Progenitor cell of endocrine pancreas (in vitro differentiated cells): ENCODE measurements at places on chromosomes 11 and 22. TPM values are rescaled to one million over a fixed set of nuclear protein-coding genes. Genes with fewer than 3 reads are reported as not detected.

GRCh38 chr11:61827571-61828378 lies at the start of gene FADS2:
FADS2 (plus strand) TSS chr11:61828300; CDS start chr11:61828391, 91 bp downstream.
- peak; percentile 82 for DNase-seq

DNA sequence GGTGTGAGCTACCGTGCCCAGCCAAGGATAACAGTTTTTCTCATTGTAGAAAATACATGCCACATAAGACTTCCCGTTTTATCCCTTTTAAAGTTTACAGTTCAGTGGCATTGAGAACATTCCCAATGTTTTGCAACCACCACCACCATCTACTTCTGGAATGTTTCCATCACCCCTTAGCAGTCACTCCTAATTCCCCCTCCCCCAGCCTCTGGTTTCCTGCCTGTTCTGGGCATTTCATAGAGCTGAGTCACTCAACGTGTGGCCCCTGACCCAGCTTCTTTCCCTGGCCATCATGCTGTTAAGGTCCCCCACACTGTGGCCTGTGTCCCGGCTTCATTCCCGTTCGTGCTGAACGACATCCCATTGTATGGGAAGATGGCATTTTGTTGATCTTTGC lies 30.7 kb downstream of the FGF4 start:
- no peak for DNase-seq

DNA sequence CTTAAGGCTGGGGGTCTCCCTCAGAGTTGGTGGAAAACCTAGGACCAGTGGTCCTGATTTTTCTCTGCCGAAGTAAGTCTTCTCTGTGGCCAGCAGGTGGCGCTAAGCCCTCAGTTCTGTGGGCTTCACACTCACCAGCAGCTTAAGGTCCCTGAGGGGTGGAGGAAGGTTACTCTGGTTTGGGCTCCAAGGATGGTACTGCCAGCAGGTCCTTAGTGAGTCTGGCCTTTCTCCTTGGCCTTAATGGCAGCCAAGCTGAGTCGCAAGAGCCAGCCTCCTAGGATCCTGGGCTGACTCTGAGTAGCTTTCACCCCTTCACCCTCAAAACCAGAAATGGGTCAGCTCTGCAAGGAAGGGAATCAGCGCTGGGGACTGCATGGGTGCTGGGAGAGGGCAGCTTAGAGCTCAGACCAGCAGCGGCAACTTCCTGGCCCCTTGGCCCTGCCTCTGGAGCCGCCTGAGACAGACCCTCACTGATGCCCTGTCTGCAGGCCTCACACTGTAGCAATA lies 4.4 kb downstream of the KCNJ11 start:
- DNase-seq, result peak; percentile 76

DNA sequence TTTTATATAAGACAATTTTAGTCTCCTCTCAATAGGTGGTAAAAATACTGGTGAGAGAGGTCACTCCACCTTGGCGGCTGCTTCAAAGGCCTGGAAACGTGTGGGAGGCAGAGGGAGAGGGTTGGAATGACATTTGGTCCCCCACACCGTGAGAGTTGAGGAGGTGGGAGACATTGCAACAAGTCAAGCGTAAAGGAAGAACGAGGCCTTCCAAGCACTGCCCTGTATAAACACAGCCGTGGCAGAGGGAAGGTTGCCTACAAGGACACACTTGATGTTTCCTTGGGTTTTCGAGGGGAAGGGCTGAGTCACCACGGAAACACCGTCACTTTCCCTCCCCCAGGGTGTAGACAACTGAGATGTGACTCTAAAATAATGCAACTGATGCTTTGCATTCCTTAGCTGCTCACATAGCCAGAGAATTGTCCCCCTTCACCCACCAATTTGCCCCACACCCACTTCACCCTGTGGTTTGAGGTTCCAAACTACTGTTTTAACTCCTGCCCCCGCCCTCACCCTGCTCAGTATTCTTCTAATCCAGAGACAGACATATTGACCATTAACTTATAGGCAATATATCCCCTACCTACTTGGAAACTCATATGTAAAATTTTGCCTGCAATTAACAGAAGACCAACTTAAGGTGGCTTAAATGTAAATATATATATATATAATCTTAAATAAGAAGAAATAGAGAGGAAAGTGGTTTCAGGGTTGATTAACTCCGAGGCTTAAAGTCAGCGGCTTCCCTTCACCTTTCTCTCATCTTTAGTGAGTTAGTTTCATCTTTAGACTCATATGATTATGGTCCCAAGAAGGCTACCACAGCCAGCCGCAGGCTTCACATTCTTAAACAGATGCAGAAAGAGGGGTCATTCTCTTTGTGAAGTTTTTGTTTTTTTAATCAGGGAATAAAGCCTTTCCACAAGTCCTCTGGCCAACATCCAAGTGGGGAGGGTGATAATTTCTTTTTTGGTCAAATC lies 54.1 kb upstream of the BDNF start:
- DNase-seq, result no peak

- no peak for DNase-seq
Measured at GRCh38 chr22:18071968-18072310, 5.9 kb upstream of the PEX26 start.

GRCh38 chr11:131723088-131723487 lies 352.7 kb downstream of the NTM start:
- DNase-seq, result no peak

- DNase-seq, result no peak
Measured at GRCh38 chr11:63910675-63911074, 6.3 kb downstream of the RCOR2 start.

DNA sequence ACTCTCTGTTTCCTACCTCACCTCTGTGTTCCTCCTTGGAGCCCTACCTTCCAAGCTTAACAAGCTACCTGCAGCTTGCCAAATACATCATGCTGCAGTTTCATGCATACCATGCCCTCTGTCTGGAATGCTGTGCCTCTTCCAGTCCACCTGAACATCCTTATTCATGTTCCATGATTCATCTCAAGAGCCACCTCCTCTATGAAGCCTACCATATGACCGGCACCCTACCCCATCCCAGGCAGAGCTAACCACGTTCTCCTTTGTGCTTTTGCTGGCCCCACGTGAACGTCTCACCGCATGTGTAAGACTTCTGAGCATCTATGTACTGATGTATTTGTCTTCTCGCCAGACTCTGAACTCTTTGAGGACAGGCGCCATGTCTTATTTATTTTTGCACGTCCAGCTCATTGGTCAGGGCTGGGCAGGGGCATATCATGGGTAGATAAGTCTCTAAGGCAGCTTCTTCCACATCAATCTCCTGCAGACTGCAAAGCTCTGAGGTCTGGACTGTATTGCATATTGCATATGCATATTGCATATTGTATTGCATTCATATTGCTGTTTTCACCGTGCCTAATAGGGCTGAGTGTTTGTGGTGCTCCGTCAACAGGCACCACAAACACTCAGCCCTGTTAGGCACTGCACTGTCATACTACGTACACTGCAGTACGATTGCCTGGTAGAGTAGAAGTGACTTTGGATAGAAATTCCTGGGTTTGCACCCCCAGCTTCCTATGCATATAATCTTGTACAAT lies 31.0 kb downstream of the TST start:
- no peak for DNase-seq

Gene FAM111B
- total RNA-seq, result 13.8 and 14.7 TPM in 2 replicates

DNA sequence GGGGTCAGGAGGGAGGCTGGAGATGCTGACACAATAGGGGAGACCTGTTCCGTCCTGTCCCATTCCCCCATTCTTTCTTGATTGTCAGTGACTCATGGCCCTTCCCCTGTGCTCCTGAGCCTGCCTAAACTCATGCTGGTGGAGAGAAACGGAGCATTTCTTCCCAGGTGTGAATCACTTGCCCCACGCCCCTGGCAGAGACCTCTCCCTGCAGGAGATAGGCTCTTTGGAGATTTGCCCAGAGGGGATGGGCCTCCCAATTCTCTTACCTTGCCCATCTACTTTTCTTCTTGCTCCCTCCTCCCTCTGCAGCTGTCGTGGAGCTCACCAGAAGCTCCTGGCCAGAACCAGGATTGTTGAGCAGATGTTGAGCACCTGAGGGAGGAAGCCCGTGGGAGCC lies 121.9 kb upstream of the OR9Q1 start:
- DNase-seq, result no peak

DNA sequence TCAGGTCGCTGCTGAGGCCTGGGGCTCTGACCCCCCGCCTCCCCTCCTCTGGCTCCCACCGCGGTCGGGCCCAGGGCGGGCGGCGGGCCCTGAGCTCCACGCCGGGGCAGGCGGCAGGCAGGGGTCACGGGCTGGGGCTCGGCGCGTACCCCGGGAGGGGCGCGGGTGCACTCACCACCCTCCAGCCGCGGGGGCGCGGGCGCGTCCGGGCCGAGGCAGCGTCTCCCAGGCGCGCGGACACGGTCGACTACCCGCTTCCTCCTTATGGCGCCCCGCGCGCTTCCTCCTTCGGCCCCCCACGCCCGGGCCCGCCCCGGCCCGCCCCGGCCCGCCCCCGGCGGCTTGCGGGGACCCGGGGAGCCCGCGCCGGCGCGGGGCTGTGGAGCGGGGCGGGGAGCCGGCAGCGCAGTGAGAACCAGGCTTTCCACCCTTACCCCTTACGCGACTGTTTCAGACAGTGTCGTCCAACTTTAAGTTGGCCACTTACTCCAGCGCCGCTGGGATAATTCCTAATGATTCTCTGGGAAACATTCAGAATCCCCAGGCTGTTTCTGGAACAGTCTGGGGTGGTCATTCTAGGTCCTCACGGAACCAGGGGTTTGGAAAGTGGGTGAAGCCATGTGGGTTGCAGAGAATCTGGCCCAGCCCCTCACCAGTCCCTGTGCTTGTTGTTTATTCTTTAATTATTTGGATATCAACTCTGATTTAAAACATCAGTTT lies at the start of gene BID:
TSS of gene BID (minus strand) at position 264 of the 720 bp plus-strand sequence. CDS start 24,353 bp downstream, outside the sequence.
- peak; percentile 41 for DNase-seq

DNA sequence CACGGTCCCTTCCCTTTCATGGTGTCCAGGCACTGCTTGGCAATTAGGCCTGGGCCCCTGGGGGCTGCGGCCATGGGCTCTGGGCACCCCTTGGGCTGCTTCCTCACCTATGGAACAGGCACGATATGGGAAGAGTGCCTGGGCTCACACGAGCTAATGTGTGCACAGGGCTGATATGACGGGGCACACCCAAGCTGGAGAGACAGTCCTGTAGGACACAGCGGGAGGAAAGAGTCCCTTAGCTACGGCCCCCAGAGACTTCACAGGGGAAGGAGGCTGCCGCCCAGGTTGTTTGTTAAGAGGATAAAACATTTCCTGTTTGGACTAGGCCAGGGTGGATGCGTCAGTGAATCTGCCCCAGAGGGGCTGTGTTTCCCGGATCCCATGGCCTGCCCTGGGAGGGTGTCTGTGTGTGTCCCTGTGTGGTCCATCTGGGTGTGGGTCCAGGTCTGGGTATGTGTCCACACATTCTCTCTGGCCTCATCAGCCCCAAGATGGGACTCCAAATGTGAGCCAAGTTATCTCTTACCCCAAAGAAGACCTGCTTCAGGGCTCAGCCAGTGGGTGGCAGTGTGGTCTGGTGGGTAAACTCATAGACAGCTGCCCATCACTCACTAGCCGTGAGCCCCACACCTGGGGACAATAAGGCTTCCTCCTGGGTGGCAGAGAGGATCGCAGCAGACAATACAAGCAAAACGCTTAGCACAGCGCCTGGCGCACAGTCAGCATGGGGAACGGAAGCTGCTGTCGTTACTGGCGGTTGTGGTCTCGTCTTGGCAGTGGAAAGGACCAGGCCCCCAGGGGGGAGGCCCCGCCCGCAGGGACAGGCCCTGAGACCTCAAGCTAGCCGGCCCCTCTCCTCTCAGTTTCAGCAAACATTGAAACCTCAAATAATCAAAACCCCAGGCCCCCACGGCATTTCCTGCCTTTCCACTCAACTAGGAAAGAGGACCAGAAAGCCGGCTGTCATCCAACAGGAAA lies 3.2 kb upstream of the EMID1 start:
- no peak for DNase-seq

Gene TBX10
- total RNA-seq, result not detected in 2 replicates

Gene GVQW3
- total RNA-seq, result 16.6 and 17.5 TPM in 2 replicates

GRCh38 chr22:36332623-36333332 lies 55.0 kb downstream of the MYH9 start:
- DNase-seq, result no peak

GRCh38 chr22:49946612-49947295 lies 13.8 kb upstream of the PIM3 start:
- no peak for DNase-seq

DNA sequence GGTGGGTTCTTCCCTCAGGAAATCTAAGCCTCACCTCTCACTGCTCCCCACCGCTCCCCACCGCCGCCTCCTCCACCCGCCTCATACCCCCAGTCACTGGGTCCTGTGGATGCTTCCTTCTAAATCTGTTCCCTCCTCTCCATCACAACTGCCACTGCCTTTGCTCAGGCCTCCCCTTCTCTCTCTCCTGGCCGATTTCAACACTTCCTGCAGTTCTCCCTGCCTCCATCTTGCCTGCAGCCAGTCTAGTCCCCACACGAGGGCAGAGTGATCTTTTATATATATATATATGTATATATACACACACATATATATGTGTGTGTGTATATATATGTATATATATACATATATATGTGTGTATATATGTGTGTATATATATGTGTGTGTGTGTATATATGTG lies 27.8 kb downstream of the CREB3L1 start:
- no peak for DNase-seq

Gene GAB4
- not detected in 2 replicates for total RNA-seq

GRCh38 chr11:74932797-74933196 lies 16.1 kb downstream of the XRRA1 start:
- DNase-seq, result no peak

- DNase-seq, result no peak
Measured at GRCh38 chr11:33775832-33776470, 1.6 kb upstream of the FBXO3 start.

DNA sequence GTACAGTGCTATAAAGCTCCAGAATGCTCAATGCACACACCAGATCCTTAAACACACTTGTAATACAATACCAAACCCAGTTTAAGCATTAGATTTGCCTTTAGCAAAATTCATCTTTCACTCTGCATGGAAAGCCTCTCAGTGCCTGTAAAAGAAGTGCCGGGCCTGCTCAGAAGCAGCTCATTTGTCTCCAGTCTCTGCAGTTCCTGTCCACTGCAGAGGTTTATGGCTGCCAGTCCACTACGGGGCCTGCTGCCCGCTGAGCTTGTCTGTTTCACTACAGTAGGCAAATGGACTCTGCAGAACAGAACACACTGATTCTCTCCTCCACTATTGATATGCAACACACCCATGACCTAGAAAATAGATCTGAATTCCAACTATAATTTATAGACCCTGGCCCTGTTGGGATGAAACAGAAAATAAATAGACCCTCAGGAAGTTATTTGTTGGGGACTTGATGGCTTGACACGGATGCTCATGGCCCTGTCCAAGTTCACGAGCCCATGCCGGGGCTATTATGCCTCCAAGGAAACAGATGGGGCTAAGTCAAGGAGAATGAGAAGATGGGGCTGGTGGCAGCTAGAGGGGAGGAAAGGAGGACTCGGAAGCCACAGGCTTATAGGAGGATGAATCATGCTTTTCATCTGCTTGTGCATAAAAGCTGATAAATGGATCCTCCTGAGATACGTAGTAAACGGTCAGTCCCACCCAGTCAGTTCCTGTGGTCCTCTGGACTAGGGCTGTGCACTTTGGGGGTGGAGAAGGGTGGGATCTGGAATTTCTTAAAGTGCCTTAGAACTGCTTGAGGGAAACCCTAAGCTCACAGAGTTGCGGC lies 416.8 kb upstream of the TENM4 start:
- DNase-seq, result no peak

GRCh38 chr11:86726118-86726753 lies 53.8 kb upstream of the ME3 start:
- DNase-seq, result no peak

- no peak for DNase-seq
Measured at GRCh38 chr11:121063728-121064127, 37.3 kb upstream of the TECTA start.
